Stimulated activated effector memory CD8-positive, alpha-beta T cell treated with anti-CD3 and anti-CD28 coated beads, Interleukin-12 subunit alpha, Interleukin-12 subunit beta, amount 100 ng/mL, for 72 hours (primary cell): ENCODE measurements at places on chromosomes 3 and 15.

DNA sequence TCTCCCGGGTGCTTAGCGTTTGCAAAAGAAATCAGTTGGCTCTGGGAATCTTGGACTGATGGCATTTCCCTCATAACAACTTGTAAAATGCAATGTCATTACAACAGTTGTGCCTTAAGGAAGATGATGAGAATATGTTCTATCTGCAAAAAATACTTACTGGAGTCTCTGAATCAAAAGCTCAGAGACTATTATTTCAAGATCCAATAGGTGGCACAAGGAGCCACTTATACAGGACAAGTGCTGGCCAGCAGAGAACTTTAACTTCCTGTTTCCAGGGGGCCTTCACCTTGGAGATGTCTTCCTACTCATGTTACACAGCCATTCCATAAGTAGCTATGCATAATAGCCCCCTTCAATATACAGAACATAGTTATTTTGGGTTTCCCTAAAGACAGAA lies 8.9 kb upstream of the RPS27L start:
- no peak for DNase-seq

DNA sequence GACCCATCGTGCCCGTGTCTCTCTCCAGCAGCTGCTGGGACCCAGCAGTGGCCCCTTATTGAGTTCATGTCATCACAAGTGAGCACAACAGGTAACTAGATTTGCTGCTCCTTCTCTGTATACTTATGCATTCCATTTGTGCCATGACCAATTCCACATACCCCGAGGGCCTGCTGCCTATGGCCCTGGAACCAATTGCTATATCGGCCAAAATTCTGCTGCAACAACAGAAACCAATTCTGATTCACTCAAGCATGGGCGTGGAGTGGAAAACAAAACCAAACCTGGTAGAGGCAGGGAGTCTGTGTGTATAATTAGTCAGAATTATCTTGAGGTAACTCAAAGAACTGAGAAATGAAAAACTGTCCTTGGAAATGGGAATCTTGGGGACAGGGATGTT lies 516.6 kb downstream of the EPHB1 start:
- DNase-seq = no peak

DNA sequence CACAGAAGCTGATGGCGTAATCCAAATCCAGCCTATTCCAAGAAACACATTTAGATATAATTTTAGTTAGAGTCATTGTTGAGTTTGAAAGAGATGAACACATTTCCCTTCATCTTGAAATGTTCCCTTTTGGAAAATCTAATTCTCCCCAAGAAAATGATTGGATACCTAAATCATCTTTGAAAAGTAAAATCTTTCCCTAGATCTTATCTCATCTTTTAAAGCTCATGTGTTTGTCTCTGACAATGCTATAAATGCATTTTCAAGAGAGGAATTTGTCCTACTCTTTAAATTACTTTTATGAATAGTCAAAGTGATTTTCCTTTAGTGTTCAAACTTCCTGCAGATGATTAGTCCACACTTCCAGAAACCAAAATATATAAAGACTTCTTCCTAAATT lies 82.6 kb upstream of the CNTN6 start:
- no peak for DNase-seq

- DNase-seq = no peak
Observed at GRCh38 chr3:55555873-55556618, 68.9 kb upstream of the WNT5A start.

DNA sequence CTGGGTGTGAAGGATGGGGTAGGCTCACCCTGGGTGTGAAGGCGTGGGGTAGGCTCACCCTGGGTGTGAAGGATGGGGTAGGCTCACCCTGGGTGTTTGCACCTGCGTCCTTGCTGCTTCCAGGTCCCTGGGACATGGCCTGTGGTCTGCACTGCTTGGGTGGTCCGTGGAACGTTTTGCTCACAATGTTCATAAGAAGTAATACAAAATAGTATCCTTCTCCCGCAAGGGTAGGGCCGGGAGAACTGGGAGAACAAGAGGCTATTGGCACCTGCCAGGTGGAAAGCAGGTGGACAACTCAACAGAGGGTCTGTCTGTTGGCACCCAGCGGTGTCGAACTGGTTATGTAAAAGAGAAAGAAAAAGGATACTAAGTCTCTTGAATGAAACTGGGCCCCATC lies 17.0 kb upstream of the PCSK6 start:
- peak; percentile 18 for DNase-seq

DNA sequence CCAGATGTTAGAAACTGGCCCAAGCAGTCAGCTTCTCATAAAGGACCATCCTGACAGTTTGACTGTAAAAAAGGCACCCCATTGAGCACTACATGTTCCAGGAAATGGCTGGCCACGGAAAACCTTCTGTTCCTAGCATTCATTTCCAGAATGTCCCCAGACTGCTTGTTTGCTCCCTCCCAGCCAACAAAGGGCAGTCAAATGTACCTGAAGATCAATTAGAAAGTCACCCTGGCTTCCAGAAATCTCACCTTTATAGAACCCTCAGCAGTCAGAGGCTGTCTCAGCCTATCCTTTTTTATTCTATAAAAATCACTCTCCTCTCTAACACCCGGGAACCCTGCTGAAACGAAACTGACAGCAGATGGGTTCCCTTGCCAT lies 784 bp upstream of the SAMMSON start:
- no peak for DNase-seq

GRCh38 chr15:70504299-70504951 lies 258.9 kb downstream of the UACA start:
- DNase-seq = no peak

- no peak for DNase-seq
Observed at GRCh38 chr3:48555231-48555948, 1.2 kb downstream of the PFKFB4 start.

GRCh38 chr3:162295323-162295983 lies 798.8 kb downstream of the OTOL1 start:
- DNase-seq = no peak

GRCh38 chr3:196631682-196632045 lies 7.8 kb upstream of the NRROS start:
- DNase-seq = no peak

- no peak for DNase-seq
Observed at GRCh38 chr3:190097025-190097424, 23.7 kb downstream of the P3H2 start.

- DNase-seq = no peak
Observed at GRCh38 chr15:48679952-48680351, 34.4 kb upstream of the FBN1 start.

DNA sequence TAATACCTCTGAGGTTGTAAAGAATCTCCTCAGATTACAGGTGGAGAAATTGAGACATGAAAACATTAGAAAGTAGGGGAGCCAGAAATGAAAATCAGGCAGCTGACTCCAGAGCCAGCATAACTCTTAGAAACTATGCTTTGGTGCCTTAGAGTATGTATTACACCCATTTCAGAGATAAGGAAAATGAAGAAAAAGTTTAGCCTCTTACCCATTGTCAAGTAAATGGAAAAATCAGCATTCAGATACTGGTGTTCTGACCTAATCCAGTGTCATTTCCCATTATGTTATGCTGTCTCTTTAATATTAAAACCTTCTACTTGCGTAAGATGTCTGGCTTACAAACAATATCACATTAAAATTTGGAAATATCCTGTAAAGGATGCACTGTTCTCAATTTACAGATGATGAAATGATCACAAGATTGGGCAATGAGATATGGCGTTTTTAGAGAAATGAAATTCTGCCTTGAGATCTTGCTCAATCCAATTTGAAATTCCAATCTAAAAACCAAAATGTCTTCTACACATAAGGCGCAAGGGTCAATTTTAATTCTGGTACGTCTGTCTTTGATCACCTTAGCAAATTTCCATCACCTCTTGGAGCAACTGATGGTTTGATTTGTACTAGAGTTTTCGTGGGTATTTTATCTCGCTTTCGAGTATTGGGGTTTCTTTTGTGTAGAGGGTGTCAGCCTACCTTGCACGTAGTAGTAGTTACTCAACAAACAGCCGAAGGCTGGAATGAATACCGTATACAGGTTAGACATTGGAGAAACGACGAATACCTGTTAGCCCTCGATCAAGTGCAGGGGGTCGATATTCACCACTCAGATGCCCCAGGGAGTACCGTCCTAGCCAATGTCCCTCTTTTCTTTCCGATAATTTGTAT lies 902 bp upstream of the ZCWPW2 start:
- no peak for DNase-seq

DNA sequence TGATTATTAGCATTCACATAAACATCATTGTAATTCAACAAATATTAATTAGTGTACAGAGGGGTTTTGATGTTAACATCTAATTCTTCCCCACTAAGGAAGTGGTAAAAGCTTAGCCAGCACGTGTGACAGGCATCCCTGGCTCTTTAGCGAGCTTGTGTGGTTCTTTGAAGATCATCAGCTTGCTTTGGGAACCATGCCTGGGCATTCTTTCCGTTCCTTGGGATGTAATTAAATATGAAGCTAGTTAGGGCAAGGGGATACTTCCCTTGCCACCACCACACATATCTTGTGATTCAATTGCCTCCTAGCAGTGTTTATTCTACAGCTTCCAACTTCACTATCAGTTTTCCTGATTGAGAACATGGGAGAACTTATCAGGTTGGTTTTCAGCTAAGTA lies 246.5 kb downstream of the MYRIP start:
- DNase-seq = no peak

DNA sequence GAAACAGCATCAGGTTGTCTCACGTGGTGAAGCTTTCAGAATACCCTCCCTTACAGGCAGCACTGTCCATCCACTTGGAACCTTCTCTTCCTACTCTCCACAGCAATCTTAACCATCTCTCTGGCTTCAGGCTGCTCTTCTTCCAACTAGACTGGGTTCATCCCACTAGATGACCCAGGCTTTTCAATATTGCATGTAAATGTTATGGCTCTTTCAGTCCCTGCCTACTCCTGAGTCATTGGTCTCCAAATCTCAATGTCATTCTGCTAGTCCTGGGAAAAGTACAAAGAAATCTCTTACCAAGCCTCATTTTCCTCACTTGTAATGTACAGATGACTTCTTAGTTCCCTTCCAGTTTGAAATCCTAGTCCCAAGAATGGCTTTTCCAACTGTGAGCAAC lies 109.7 kb upstream of the CTNNB1 start:
- no peak for DNase-seq

GRCh38 chr3:167700926-167701325 lies 33.8 kb downstream of the PDCD10 start:
- DNase-seq = no peak

GRCh38 chr3:98778852-98779413 lies 15.8 kb downstream of the ST3GAL6 start:
- DNase-seq = no peak

- DNase-seq = no peak
Observed at GRCh38 chr15:86139828-86140227, 60.2 kb downstream of the AGBL1 start.

DNA sequence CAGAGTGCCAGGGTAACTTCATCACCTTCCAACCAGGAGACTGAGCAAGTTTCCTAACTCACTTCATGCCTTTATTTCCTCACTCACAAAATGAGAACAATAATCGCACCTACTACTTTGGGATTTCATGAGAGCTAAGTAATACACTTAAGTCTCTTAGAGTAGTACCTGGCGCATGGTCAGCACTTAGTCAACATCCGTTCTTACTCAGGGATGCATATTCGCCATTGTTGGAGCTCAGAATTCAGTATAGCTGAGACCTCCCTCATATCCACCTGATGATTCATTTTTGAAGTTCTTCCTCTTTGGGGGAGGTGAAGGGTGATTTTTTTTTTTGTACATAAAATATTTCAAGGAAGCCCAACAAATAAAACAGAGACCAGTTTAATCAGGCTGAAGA lies 188.2 kb downstream of the AGBL1 start:
- DNase-seq = no peak

DNA sequence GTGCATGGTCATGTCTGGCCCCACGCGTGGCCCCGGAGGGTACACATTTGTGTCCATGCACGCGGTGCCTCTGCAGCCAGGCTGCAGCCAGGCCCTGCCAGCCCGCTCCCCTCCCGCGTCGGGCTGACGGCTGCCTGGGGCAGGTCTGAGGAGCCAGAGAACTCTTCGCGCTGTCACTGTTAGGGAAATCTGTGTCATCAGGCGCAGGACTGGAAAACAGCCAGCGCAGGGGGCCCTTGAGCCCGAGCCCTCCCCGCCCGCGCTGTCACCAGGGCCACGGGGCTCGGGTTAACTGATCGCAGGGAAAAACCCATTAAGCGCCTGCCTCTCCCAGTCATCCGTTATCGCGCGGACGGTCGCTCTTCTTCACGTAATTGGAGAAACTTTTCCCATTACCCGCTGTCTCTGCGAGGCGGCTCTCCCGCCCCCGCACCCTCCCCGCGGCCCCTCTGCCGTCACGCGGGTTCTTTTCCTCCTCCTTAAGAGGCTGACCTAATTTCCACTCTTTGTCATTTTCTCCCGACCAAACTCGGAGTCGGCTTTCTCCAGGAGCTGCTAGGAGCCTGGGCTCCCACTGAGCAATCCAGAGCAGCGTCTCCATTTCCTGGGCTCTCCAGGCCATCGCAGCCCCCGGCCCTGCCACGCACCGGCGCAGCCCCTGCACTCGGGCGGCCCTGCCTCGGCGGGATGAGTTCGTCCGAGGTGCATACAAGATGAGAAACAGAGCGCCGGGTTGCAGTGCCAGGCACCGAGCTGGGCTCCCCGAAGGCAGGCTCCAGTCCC lies 57.5 kb upstream of the PRR23E start:
- no peak for DNase-seq

DNA sequence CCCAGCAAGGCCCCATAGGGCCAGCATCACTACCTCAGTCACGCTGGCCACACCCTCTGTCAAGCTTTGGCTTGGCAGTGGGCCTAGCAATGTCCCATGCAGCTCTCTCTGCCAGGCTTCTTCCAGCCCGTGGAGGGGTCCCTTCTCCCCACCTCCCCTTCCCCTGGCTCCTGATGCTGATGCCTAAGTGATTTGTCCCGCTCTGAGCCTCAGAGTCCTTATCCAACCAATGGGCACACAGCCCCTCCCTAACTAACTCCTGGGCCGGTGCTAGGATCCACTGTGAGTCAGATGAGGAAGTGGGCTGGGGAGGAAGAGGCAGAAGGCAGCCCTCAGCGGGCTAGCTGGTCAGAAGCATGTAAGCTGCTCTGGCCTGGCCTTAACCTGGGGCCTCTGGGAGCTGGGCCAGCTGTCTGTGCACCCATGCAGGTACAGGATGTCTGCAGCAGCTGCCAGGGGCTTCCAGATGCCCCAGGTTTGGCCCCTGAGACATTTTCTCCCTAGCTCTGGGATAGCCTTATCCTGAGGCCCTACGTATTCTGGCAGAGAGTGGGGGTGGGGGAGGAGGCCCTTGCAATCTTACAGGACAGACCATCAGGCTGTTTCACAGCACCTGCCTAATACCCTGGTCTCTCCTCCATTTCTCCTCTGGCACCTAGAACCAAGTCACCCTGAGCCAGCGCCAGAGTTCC lies 740 bp upstream of the ZBTB47 start:
- DNase-seq = peak; percentile 3

DNA sequence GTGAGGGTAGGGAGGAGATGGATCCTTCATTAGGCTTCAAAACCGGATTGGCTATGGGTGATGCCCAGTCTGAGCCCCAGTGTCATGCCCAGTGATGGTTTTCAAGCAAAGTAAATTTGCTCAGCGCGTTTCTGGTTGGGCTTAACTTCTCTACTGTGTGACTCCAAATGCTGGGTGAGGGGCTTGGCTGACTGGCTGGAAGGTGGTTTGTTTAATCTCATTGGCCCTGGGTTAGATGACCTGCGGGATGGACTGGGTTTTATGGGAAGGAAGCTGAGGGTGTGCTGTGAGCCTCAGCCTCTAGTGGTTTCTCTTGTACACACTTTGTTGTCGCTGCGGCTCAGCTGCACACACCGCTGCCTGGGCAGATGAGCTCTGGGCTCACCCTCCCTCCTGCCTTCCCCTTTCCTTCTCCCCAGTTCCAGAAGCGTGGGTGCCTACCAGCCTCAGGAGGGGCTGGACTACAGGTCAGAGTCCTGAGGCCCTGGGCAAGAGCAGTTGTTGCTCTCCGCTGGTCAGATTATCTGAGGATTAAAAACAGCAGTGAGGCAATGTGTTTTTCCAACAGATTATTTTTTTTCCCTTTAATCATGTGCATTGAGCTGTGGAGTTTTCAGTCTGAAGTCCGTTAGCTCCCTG lies 18.6 kb downstream of the PDIA5 start:
- DNase-seq = no peak
